ENCODE measurements at places on chromosomes 6 and 20. TPM values are rescaled to one million over a fixed set of nuclear protein-coding genes. Genes with fewer than 3 reads are reported as not detected.
A peak's percentile ranks its signal among the peaks of the same experiment; 100 is the strongest.

DNA sequence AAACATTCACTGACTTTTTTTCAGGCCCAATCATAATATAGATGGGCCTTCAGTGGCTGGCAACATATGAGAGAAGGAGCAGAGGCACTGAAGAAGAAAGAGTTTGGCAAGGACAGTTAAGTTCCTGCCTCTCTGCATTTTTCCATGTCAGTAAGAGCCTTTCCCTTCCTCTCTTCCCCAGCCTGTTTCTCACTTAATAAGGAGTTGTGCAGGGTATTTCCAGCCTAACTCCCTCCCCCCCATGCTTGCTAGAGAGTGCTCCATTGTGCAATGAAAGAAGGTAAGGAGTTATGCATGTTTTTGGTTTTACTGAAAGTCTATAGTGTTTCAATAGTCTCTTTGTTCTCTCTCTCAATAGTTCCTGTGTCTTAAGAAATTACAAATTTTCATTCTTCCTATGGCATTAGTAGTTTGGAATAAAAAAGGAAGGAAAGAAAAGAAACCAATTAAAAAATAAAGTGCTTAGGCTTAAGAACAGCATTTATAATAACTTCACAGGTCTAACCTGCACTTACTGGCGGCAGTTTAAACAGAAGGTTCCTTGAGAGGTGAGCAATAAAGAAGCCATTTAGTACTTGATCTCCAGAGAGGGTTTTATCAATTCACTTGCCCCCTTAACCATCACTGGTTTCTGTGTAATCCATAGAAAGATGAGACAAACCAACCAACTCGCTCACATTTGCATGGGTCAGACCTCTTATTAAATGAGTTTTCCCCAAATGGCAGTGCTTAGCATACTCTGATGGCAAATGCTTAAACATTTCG, 251.1 kb downstream of the PTPRT start:
- DNase-seq = no peak

- no peak for DNase-seq
Observed at GRCh38 chr6:63663147-63663955, 27.7 kb downstream of the PHF3 start.

FAM162B gene
- total RNA-seq = 2.7 TPM

DNA sequence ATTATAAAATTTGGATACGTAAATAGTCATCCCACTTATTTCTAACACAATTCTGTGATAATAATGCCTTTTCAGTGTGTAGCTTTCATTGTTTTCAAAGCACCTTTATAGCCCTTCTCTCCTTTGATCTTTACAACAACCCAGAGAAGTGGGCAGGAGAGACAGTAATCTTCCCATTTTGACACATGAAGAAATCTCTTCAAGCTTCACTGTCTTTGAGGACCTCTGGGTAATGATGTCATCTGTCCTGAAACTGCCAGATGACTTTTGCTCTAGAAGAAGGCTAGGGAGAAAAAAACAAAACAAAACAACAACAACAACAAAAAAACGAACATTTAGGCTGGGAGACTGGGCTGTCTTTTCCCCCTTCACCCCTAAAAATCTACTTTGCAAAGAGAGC, 203.0 kb downstream of the KCNQ5 start:
- no peak for DNase-seq

DNA sequence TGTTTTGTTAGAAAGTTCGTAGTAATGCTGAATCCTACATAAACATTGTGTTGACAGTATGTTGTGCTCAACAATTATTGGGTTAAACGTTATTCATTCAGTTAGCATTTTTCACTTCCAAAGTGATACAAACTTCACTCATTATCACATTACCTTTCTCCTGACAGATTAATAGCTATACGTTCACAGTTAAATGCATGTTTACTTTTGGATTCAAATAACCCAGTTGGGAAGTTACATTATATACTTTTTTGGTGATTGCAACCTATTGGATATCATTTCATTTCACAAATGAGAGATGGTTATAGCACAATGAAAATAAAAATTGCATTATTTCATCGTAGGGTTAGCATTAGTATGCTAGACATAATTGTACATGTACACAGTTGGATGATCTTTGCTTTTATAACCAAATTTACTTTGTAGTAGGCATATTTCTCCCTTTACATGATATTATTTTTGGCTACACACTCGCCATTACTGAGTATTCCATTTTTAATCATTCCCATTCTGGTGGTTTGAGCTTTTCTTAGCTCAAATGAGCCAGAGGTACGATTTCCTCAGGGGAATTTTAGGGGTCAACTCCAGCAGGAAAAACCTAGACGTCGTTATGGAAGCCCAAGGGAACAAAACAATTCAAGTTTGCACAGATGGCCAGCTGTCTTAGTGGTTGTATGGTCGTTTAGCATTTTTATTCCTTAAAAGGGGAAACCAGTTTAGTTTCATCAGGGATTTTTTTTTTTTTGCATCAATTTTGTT, 2.1 kb upstream of the HIVEP1 start:
- no peak for DNase-seq

- no peak for DNase-seq
Observed at GRCh38 chr6:20705741-20706140, 171.5 kb downstream of the CDKAL1 start.

LHFPL5 gene
- 0.69 TPM for total RNA-seq

TMEM170B gene
- 4.5 TPM for total RNA-seq

DNA sequence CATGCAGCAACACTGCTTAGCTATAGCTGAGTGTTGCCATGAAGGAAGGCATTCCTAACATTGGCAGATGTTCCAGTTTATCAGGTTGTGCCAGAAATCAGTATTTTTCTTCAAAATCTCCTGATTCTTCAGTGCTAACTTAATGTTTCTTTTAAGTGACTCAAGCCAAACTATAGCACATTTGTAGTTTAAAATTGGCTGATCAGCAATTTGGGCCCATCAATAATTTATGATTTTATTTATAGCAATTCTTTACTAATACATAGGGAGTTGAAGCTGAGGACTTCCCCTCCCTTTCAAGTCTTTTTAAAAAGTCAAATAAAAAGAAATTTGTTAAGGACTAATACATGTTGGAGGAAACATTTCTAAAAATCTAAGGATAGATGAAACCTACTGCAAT, 383.8 kb upstream of the KHDRBS2 start:
- DNase-seq = no peak

- no peak for DNase-seq
Observed at GRCh38 chr20:17648791-17649730, 33.0 kb downstream of the RRBP1 start.

DNA sequence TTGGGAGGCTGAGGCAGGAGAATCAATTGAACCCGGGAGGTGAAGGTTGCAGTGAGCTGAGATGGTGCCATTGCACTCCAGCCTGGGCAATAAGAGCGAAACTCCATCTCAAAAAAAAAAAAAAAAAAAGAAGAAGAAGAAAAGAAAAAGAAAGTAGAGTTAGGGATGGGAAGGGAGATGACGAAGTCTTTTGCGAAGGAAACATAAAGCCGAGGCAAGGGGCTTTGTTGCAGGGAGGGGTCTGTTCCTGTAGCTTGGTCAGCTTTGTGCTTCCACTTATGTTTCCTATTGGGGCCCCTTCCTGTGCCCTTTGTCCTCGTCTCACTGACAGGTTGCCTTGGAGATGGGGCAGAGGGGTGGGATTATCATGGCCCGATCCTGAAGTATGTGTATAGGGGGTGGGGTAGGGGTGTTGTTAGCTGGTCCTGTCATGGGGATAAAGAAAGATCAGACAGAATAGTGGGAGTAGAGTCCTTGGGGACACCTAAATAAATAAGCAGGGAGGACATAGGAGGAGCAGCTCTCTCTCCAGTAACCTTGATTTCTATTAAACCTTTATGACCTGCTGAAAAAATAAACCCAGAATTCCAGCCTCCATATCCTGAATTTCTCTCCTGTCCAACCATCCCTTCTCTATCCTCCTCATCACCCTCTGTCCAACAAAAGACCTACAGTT, 1.1 kb upstream of the CLIC1 start:
- no peak for DNase-seq

MAP3K5 gene
- 15.9 TPM for total RNA-seq

SLC35D3 gene
- total RNA-seq = not detected

DNA sequence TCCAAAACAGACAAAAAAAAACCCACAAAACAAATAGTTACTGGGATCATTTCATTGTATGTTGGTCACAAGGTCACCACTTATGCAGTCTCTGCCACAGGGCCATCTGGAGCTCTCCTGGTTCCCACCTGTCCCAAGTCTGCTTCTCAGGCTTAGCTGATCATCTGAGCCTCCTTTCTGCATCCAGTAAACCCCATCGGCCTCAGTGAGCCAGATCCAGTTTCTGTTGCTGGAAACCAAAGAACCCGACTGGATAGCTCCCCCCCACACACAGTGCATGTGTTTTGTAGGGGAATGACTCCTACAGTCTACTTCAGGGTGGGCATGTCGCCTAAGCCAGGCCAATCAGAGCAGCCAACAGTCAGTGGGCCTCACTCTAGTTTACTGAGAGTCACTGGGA, 233.3 kb downstream of the PREX1 start:
- no peak for DNase-seq

- DNase-seq = no peak
Observed at GRCh38 chr6:47446669-47447330, 30.8 kb upstream of the CD2AP start.

- DNase-seq = no peak
Observed at GRCh38 chr6:24574809-24575208, 71.2 kb downstream of the KIAA0319 start.

- peak; percentile 39 for DNase-seq
Observed at GRCh38 chr6:56370561-56371211, 123.3 kb upstream of the COL21A1 start.

DNA sequence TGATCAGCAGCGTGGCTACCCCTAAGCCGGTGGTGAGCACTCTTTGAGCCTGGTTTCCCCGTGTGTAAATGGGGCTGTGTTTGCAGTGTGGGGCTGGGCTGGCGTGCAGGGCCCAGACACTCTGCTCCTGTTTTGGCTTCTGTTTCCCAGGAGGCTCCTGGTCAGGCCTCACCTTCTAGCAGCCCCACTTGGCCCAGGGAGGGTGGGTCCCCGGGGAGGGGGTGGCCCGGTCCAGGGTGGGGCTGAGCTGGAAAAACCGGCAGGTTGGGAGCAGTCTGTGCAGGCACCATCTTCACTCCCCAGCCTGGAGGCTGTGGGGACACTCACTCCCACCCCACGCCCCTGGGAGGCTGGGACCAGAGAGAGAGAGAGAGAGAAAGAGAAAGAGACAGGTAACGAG, 25.3 kb downstream of the CEBPB start:
- no peak for DNase-seq

- DNase-seq = no peak
Observed at GRCh38 chr20:49866051-49866450, 49.3 kb downstream of the SPATA2 start.

DNA sequence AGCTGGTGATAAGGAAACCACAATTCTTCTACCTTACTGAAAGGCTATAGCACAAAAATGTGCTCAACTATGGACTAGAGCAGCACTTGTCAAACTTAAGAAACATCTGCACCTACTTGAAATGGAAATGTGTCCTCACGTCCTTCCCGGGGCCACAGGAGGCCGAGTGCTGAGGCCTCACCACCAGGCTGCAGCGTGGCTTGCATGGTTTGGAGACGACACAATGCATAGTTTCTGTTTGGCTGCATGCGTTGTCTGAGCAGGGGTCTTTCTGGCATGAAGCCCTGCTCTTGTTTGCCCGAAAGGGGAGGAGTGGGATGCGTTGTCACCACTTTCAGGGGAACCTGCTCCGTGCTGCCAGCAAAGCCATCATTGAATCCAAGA, 228.8 kb downstream of the TTLL2 start:
- no peak for DNase-seq

JAG1 gene
- 36.8 TPM for total RNA-seq

- DNase-seq = no peak
Observed at GRCh38 chr6:10901770-10902169, 14.9 kb downstream of the SYCP2L start.

DNA sequence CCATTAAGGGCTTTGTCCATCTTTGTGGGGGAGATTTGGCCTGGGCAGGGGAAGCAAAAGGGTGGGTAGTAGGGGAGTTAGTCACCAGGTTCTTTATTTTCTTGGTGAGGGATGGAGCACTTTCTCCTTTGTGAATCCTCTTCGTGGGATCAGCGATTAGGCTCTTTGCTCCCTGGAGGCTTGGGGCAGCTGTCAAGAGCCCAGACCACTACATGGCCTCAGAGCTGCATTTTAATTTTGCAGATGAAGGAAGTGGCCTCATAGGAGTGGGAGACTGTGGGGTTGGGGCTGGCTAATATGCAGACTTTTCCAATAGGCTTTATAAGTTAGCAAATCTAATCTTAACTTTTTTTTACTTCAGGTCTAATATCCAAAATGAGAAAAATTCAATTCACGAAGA, 168.1 kb upstream of the DEFB112 start:
- no peak for DNase-seq

DNA sequence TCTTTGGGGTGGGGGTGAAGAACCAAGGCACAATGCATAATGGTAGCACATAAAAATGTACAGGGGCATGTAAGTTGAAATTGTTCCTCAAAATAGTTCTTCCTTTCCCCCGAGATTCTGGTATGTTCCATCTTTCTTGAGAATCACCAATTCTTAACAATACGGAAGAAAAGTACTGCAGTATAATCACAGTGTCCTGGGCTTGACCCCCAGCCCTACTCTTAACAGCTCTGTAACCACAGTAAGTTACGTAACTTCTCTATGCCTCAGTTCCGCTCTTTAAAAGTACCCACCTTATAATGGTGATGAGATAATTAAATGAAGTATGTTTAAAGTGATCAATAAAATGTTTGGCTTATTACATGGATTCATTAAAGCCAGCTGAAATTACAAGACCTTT, 104.5 kb downstream of the SMLR1 start:
- DNase-seq = no peak

DNA sequence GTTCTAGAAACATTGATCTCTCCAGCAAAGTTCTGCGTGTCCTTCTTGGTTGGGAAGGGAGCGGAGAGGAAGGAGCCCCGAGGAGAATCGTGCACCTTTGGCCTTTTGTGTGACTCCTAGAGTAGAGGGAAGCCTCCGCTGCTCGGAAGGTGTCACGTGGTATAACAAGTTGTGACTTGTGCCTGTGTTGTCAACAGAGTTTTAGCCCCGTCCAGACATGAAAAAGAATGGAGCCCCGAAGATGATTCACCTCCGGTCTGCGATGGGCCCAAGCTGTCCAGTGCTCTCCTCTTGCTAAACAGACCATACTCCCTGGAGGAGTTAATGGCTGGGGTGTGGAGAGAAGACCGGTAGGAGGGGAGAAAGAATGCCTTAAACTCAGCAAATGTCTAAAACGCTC, 7.0 kb downstream of the EYA2 start:
- DNase-seq = no peak

GRCh38 chr20:4613184-4613583, 108.5 kb upstream of the PRND start:
- DNase-seq = no peak

Data from mucosa of gallbladder (tissue), 1 donor.